ENCODE measurements at places on chromosomes 3 and 15.

GRCh38 chr15:51025454-51025846 lies 69.3 kb downstream of the TNFAIP8L3 start:
- no peak for DNase-seq

GRCh38 chr3:65751123-65751700 lies 287.5 kb downstream of the MAGI1 start:
- peak; percentile 26 for DNase-seq

- no peak for DNase-seq
Observed at GRCh38 chr15:80788536-80788935, 9.4 kb downstream of the CEMIP start.

GRCh38 chr3:139695426-139696313 lies 17.9 kb upstream of the NMNAT3 start:
- DNase-seq = no peak

- no peak for DNase-seq
Observed at GRCh38 chr15:45377609-45378148, 665 bp downstream of the GATM start.
